ENCODE measurements at places on chromosomes 13 and 19.

DNA sequence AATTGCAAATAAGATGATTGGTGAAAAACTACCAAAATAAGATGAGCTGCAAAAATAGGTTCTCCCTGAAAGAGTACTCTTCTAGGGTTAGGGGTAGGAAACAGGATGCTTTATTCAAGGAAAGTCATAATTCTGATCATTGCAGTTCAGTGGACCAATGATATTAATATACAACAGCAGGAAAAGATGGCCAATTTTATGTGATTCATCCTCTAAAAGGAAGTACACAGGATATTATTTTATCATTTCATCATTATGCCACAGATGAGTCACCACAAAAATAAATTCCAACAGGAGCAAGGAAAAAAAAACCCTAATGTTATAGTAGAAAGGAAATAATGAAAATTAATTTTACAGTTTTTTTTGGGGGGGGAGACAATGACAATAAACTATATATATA is 205.0 kb downstream of the NALCN start:
- no peak for DNase-seq

- no peak for DNase-seq
These were observed 71.5 kb downstream of the ARHGAP35 start for GRCh38 chr19:46932346-46932745.

DNA sequence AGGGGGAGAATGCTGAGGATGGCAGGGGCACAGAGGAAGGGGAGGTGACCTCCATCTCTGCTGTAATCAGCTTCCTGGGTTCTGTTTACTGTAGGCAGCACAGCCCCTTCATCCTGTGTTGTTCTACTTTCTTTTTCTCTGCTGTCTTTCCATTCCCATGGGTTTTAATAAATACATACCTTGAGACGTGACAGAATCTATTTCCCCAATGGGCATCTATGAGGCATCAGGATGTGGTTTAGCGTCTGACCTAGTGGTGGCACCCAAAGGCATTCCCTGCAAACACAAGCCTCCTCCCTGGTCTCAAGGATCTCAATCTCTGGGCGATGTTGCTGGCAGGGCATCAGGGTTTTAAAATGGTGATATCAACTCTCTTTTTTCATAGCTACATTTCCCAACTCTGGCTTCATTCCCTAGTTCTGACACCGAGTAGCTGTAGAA is 60.8 kb downstream of the ALOX5AP start:
- DNase-seq = no peak

DNA sequence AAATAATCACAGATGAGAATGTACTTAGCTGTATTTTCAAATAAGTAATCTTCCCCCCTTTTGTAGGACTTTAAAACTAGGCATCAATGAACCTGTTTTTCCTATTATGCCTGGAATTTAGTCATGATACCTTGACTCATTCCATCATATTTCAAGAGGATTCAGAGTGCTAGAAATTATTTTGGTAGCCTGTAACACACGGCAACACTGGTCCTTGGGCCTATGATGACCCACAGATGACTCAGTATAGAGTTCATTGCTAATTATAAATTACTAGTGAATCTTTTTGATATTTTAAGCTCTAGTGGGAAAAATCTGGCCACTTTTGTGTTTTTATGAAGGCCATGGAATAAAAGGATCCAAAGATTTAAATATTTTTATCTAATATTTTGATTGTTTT is 26.0 kb upstream of the GARRE1 start:
- DNase-seq = no peak

GRCh38 chr19:33825556-33825955 is 28.9 kb downstream of the KCTD15 start:
- no peak for DNase-seq

DNA sequence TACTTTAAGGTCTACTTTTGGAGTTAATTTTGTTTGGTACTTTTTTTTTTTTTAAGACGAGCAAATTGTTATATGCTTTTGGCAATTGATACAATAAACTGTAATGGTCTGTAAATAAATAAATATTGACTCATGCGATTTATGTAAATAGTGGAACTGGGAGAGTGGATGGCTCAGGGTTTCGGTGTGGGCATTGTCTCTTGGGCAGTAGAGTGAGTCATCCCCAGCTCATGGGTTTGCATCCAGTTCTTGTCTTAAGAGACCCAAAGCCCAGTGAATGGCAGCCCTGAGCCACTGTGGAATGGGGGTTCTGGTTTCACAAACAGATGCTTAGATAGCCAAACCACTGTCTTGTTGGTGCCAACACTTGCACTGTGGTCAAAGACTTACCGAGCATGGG is 33.0 kb downstream of the FGF9 start:
- DNase-seq = no peak

- DNase-seq = no peak
These were observed 1.9 kb upstream of the FRY start for GRCh38 chr13:32029684-32030083.

GRCh38 chr19:37148214-37148613 is 24.3 kb downstream of the ZNF585A start:
- no peak for DNase-seq

DNA sequence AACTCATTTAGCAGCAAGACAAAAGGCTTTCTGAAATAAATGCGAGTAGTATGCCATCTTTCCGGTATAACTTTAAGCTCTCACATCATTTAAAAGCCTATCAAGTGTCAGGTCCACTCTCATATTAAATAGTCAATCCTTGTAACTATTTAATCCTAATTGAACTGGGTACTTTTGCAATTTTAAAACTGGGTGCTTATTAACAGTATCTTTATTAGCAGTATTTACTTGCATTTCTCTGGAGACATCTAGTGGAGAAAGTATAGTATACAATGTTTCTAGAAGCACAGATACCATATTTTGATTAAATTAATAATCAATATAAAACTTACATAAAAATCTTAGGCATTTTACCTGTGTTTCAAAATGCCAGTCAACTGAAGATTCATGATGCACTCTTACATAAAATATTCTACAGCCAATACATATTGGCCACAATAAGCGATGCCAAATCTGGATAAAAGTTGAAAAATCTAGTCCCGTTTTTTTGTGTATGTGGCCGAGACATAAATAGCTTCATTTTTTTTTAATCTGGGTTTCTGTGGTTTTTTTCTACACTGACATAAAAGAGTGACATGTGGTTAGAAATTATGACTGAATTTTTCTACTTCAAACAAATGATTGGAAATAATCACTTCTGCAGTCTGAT is 4.3 kb upstream of the POSTN start:
- DNase-seq = no peak

- DNase-seq = no peak
These were observed 635.6 kb upstream of the SLITRK5 start for GRCh38 chr13:87035526-87035925.

GRCh38 chr13:70171151-70171550 is 62.9 kb upstream of the KLHL1 start:
- DNase-seq = no peak

- DNase-seq = no peak
These were observed 62.2 kb downstream of the ZAR1L start for GRCh38 chr13:32252812-32253438.

- no peak for DNase-seq
These were observed 7.4 kb downstream of the CAMSAP3 start for GRCh38 chr19:7602935-7603497.

- no peak for DNase-seq
These were observed 571 bp upstream of the DHRS12 start for GRCh38 chr13:51804295-51805172.

GRCh38 chr13:41516760-41517159 is 59.4 kb downstream of the RGCC start:
- no peak for DNase-seq

DNA sequence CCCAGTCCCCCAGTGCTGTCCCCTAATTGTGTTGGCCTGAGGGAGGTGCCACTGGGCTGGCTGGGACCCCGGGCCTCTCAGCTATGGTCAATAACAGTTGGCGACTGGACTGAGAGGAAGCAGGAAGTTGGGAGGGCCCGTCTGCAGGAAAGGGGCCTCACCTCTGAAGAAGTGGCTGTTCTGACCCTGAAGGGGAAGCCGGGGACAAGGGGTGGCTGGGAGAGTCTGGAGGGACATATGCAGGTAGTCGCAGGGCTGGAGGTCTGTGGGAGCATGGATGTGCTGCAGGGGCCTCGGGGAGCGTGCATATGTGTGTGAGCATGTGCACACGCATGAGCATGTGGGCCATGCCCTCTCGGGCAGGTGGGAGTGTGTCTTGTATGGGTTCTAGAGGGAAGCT is 5.9 kb downstream of the PKN1 start:
- no peak for DNase-seq

DNA sequence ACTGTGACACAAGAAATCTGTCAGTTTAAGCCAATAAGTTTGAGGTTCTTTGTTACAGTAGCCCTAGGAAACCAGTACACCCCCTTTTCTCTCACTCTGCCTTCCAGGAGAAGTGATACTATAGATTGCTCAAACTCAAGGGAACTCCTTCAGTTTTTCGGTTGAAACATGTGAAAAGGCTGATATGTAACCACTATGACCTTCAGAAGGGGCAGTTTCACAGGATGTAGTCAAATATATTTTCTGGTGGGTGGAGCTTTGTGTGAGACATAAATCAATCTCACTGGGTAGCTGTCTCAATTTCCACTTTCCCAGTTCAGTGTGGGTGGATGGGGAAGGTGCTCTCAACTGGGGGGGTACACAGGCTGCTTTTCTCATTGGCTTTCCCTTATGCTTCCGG is 41.7 kb downstream of the HTR2A start:
- no peak for DNase-seq

GRCh38 chr19:18850471-18851375 is 19.0 kb downstream of the UPF1 start:
- no peak for DNase-seq

GRCh38 chr13:44294876-44295275 is 78.7 kb upstream of the SERP2 start:
- no peak for DNase-seq

GRCh38 chr13:23551213-23552008 is 18.8 kb upstream of the TNFRSF19 start:
- DNase-seq = peak; percentile 15

DNA sequence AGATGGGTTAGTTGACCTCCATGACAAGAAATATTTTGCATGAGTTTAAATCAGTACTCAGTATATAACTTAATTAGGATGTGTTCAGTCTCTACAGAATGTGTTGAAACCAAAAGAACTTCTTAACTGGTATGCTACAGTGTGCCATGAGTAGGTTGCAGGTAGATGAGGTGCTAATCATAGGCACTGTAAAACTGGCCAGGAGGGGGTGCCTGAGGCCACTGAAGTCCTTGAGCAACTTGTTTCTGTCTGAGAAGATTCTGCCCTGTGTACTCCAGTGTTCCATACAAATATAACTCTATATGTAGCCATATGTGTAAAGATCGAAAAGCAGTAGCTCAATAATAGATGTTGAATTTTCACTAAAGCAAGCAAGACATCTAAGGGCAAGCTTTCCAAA is 549.2 kb upstream of the KLF12 start:
- DNase-seq = peak; percentile 17

DNA sequence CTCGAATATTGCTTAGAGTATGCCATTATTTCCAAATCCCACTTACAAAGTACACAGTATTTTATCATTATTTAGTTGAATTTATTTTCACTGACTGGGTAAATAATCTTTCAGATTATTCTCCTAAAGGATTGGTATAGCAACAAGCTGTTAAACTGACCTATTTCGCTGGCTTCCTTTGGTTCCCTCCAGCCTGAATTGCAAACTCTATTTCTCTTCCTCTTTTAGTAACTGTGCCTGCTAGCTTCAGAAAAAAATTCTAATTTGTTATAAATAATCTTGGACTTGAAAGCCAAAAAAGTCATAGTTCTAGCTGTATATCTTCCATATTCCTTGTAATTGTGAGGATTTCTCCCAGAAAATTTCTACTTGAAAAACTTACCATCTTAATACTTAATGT is 15.0 kb upstream of the CCNA1 start:
- DNase-seq = no peak

DNA sequence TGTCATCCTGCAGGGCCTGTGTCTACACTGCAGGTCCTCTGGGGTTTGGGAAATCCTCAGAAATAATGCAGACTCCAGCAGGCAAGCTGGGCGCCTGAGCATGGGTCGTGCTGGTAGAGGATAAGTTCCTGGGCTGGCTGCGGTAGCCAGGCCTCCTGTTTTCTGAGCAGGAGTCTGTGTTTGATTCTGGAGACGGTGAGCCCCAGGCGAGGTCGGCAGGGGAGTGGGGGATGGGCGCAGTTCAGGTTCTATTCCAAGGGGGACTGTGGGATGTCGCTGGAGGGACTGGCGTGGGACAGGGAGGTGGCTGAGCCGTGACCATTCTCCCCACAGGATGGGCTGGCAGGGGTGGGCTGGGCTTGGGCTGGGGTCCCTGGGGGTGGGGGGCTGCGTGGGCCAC is 154.7 kb downstream of the KDM4B start:
- DNase-seq = no peak

GRCh38 chr13:20121159-20121525 is 39.7 kb downstream of the GJA3 start:
- DNase-seq = no peak

GRCh38 chr19:50556282-50557008 is 11.8 kb downstream of the LRRC4B start:
- DNase-seq = peak; percentile 98

GRCh38 chr19:35509018-35509652 is 4.3 kb downstream of the DMKN start:
- peak; percentile 78 for DNase-seq
